Brain (organoid and tissue), 16 donors: ENCODE measurements at places on chromosomes 2 and 18.

- DNase-seq = no peak
Measured at GRCh38 chr2:3516831-3517230, 2.5 kb downstream of the ADI1 start.

GRCh38 chr18:56851774-56852173 lies 200.6 kb downstream of the WDR7 start:
- DNase-seq = no peak

DNA sequence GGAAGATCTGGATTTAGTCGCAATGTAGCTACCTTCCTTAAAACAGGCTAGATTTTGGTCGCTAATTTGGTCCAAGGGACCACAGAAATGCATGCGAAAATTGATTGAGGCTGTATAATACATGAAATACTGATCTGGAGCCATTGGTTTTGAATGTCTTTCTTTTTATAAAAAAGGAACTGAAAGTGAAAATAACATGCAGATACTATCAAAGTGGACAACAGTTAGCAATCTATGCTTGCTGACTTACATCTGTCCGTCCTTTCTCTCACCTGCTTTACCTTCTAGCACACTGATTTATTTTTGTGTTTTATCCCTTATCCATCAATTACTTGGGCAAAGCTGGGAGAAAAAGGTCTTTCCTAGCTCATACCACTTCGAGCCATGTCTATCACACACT lies 1459.8 kb upstream of the ACVR2A start:
- DNase-seq = no peak

- peak; percentile 74 for DNase-seq
Measured at GRCh38 chr2:147348931-147349555, 495.8 kb upstream of the ACVR2A start.
